ENCODE measurements at places on chromosomes 5 and 9. TPM values are rescaled to one million over a fixed set of nuclear protein-coding genes. Genes with fewer than 3 reads are reported as not detected.

ANGPTL2 gene
- total RNA-seq, result 24.5 TPM

MSX2 gene
- not detected for total RNA-seq

F12 gene
- 1.00 TPM for total RNA-seq

F2RL2 gene
- 10.2 TPM for total RNA-seq

DPYSL3 gene
- total RNA-seq, result 146 TPM

DNA sequence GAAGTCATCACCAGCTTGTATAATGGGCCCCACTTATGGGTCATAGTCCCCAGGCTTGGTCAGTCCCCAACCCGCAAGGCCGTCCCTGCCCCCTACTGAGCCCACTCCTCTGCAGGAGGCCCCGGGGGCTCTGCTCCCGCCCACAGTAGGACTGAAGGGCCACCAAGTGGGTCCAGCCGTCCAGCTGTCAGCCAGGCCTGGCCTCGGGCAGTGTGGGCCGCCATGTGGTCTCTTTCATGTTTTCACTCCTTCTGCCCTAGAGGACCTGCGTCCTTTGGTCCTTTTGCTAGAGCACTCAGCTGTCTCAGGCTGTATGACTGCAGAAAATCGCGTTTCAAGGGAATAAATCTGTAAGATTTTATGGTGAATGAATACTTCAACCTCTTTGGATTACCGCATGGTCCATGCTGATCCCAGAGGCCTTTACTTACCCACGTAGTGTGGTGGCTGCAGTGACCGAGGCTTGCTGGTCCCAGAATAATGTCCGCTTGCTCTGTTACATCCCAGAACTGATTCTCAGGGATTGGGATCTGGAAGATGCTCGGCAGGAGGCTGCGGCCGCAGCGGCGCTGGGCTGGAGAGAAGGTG lies 105.7 kb upstream of the FAM120A start:
- H3K27ac ChIP-seq, result no peak overlapping the region
- H3K27me3 ChIP-seq, result peaks cover 16% of the 10 kb centered on the region
- no peak overlapping the region for H3K4me3 ChIP-seq
- H3K4me1 ChIP-seq, result no peaks in the 10 kb centered on the region
- no peak for DNase-seq
- H3K36me3 ChIP-seq, result no peaks in the 10 kb centered on the region

DNA sequence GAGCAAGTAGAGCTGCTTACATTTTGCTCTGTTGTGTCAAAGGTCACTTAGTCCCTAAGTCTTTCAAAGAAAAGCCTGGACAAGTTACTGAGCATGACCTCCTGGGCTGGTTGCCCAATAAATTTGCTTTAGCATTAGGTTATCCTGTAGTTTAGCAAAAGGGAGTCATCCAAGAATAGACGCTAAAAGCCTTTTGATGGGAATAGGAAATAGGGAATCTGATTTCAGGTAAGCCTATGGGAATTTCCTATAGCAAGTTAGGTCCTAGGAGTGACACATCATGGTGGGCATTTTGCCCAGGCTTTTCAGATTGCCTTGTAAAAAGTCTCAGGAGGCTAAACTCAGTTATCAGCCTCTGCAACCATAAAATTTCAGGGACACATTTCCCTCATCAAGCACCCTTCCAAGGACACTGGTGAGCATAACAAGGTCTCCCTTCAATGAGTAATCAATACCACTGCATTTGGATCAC lies 67.6 kb upstream of the RANBP3L start:
- H3K4me3 ChIP-seq, result no peak overlapping the region
- no peaks in the 10 kb centered on the region for H3K4me1 ChIP-seq
- no peaks in the 10 kb centered on the region for H3K36me3 ChIP-seq
- H3K27ac ChIP-seq, result no peak overlapping the region
- no peak for DNase-seq

- DNase-seq, result no peak
- peaks cover 62% of the 10 kb centered on the region for H3K27me3 ChIP-seq
- no peaks in the 10 kb centered on the region for H3K36me3 ChIP-seq
- no peak overlapping the region for H3K27ac ChIP-seq
- H3K4me1 ChIP-seq, result no peaks in the 10 kb centered on the region
These were observed 7.6 kb downstream of the FOXE1 start for GRCh38 chr9:97860451-97861147.

DNA sequence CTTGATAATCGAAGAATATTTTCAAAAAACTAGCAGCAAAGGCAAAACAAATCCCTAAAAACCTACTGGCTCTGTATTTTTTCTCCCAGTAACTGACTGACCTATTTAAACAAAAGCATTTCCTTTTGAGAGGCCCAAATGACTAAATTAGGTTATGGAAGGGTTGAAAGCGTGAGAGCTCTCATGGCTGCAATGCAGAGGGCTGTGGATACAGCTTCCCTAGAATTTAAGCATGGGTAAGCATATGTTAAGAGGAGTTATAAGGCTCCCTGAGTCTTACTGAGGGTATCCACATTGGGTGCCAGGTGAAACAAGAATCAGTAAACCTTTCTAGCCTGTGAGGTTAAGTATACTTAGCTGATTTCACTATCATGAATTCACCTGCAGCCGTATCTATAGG lies 32.3 kb downstream of the SHISAL2B start:
- H3K27me3 ChIP-seq, result no peaks in the 10 kb centered on the region
- no peak for DNase-seq
- no peak overlapping the region for H3K4me3 ChIP-seq
- H3K27ac ChIP-seq, result no peak overlapping the region

DNA sequence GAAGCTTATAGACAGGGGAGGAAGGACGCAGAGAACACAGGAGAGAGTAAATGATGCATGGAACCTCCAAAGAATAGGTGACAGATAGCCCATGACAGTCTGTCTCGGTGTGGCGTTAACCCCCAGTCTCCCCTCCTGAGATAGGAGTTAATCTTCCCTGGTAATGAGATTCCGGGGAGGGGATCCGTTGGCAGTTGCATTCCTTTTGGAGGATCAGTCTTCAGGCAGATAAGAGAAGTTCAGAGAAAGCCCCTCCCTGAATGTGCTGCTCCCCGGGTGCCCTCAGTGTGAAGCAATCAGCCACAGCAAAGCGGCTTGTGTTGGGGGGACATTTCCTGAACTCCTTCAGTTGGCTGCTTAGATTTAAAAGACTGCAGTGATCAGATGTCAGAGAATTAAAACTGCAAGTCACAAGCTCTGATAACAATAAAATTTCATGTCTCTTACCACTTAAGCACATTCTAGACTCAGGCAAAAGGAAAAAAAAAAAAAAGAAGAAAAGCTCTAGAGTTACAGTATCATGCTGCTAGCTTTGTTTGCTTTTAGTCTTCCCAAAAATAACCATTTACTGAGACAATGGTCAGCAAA lies 121.1 kb downstream of the EGFLAM start:
- no peaks in the 10 kb centered on the region for H3K36me3 ChIP-seq
- no peak for DNase-seq

DNA sequence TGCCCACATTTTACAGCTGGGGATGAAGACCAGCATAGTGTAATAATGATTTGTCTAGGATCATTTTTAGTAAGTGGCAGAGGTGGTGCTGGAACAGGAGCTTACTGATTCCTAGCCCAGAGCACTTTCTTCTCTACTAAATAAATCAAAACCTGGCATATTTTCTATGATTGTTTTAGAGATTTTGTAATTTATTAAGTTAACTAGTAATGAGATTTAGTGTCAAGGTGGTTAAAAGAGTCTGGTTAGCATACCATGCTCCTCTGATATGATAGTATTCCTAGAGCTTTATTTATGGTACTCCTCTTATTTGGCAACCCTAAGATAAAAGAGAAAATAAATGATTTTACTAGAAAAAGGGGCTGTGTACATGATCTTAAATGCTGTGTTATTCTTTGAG lies 604.0 kb downstream of the ISL1 start:
- no peak overlapping the region for H3K27ac ChIP-seq
- H3K4me3 ChIP-seq, result no peak overlapping the region
- H3K36me3 ChIP-seq, result no peaks in the 10 kb centered on the region
- H3K4me1 ChIP-seq, result no peaks in the 10 kb centered on the region
- DNase-seq, result no peak

GRCh38 chr5:173441053-173441628 lies 112.9 kb upstream of the STC2 start:
- DNase-seq, result no peak
- no peaks in the 10 kb centered on the region for H3K36me3 ChIP-seq
- no peak overlapping the region for H3K4me3 ChIP-seq

DNA sequence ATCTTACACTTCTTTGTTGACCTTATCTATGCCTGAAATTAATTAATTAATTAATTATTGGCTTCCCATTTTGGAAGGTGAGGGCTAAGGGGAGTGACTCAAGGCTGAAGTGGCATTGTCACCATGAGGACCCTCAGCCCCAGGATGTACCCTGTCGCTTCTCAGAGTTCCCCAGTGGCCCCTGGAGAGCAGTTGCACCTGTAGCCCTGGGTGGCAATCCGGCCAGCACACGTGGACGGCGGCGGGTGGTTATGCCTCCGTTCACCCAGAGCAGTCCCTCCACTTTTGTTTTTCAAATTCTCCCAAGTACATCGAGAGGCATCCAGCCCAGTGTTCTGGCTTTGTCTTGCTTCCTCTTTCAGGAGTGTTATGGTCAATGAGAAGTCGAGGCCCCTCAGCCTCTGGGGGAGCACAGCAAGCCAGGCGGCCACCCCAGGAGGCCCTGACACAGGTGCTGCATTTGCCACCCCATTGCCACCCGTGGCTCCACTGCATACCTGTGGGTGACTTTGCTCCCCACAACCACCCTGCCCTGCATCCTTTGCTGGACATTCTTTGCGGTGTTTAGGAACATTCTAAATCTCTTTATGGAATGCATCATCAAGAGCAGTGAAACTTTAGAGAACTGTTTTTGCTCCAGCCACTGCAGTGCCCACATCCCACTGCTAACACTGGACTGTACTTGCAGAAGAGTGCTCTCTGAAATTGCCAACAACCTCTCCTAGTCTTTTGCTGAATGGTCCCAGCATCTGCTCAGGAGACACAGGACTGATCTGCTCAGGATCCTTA lies 11.5 kb upstream of the IRX2 start:
- H3K4me1 ChIP-seq, result no peaks in the 10 kb centered on the region
- DNase-seq, result no peak
- H3K27ac ChIP-seq, result no peak overlapping the region
- peaks cover 2% of the 10 kb centered on the region for H3K27me3 ChIP-seq

GRCh38 chr9:1155602-1156001 lies 105.4 kb downstream of the DMRT2 start:
- H3K4me1 ChIP-seq, result no peaks in the 10 kb centered on the region
- H3K36me3 ChIP-seq, result no peaks in the 10 kb centered on the region
- no peaks in the 10 kb centered on the region for H3K27me3 ChIP-seq
- no peak overlapping the region for H3K27ac ChIP-seq
- H3K4me3 ChIP-seq, result no peak overlapping the region

DNA sequence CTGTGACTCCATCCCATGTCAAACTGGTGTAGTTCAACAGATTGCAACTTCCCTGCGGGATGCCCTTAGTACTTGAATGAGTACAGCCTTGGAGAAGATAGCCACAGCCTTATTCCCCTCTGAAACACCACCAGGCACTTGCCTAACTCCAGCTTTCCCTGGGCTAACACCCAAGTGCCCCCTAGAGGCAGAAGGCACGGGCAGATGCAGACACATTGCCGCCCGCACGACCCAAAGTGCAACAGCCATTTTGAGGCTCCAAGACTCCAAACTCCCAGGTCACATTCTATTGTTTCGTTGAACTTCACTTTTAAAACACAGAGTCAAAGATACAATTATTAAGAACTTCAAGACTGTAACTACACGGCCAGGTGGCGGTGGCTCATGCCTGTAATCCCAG lies 163.6 kb upstream of the CDH6 start:
- DNase-seq, result no peak
- no peaks in the 10 kb centered on the region for H3K4me1 ChIP-seq

DNA sequence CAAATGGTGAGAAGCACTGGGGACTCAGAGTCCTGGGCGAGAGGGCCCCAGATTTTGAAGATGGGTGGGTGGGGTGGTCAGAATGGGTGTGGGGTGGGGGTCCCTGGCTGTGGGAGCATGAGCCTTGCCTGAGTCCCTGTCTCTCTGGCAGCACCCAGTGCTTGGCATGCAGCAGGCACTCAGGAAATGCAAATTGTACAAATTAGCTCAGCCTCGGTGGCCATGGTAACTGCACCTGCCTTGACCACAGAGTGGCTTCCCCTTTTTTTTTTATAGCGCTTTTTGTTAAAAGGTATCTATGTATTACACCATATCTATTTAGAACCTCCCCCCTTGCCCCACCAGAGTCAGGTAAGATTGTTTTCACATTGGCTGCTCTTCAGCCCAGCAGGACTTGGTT lies 19.2 kb upstream of the PITX1 start:
- DNase-seq, result no peak
- no peak overlapping the region for H3K4me3 ChIP-seq
- H3K4me1 ChIP-seq, result no peaks in the 10 kb centered on the region
- H3K27me3 ChIP-seq, result peaks cover 59% of the 10 kb centered on the region
- no peaks in the 10 kb centered on the region for H3K36me3 ChIP-seq
- no peak overlapping the region for H3K27ac ChIP-seq

DNA sequence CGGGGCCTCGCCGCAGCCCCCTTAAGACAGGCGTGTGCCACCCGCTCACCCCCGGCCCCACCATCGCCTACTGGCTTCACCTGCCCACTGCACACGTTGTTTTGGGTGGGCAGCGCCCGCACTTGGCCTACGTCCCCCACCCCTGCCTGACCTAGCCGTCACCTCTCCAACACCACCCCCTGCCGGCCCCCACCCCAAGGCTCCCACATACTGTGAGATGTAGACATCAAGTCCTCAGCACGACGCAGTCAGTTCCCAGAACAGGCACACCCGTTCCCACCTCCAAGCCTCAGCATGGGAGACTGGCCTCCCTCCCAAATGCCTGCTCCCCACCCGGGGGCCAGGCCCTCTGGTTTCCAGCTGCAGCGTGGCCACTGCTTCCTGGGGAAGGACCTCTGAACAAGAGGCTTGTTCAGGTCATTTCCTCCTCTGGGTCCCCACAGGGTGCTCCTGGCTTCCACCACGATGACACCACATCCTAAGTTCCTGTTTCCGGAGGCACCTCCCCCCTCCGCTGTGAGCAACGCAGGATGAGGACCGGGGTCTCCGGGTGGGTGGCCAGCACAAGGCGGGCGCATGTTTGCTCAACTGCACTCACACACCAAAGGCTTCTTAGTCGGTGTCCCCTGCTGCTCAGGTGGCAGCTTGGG lies 11.3 kb downstream of the DBN1 start:
- peak; percentile 57 for DNase-seq
- peaks cover 19% of the 10 kb centered on the region for H3K36me3 ChIP-seq
- H3K4me3 ChIP-seq, result no peak overlapping the region

GRCh38 chr9:124197177-124198095 lies 60.3 kb upstream of the NEK6 start:
- H3K27me3 ChIP-seq, result peaks cover 2% of the 10 kb centered on the region
- H3K4me3 ChIP-seq, result no peak overlapping the region
- no peak for DNase-seq

DNA sequence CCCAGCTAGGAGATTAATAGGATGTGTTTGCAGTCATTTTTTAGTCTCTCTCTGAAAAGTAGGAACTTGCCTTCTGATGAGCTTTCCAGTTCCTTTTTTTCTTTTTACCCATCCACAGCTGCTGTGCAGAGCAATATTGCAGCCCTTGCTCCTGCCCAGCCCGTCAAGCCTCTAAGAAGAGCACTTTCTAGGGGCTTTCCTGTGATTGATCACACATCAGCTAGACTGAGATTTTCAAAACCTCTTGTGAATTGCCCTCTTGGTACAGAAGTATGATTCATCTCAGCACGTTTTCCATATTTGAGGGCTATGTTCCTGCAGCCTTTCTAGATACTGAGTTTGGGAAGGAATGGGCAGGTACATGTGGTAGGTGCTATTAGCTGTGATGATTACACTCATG lies 93.9 kb downstream of the GALNT10 start:
- no peaks in the 10 kb centered on the region for H3K27me3 ChIP-seq
- no peaks in the 10 kb centered on the region for H3K36me3 ChIP-seq
- H3K4me1 ChIP-seq, result peaks cover 42% of the 10 kb centered on the region
- H3K4me3 ChIP-seq, result no peak overlapping the region
- H3K27ac ChIP-seq, result no peak overlapping the region
